ENCODE measurements at places on chromosomes 1 and 21.
A peak's percentile ranks its signal among the peaks of the same experiment; 100 is the strongest.

GRCh38 chr1:69499203-69499803 is 68.4 kb upstream of the LRRC7 start:
- DNase-seq, result no peak

- DNase-seq, result no peak
Measured at GRCh38 chr1:112893288-112894009, 62.5 kb downstream of the SLC16A1 start.

DNA sequence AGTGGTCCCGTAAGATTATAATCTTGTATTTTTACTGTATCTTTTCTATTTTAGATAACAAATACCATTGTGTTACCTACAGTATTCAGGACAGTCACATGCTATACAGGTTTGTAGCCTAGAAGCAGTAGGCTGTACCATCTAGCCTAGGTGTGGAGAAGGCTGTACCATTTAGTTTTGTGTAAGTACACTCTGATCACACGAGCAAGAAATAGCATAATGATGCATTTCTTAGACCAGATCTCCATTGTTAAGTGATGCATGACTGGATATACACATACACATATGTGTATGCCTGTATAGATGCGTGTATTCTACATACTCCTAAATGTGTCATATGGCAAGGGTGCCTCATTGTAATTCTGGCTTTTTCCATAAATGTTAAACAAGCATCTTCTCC is 33.9 kb downstream of the GALNT2 start:
- no peak for DNase-seq

GRCh38 chr1:115322631-115323030 is 15.4 kb downstream of the NGF start:
- peak; percentile 60 for DNase-seq

DNA sequence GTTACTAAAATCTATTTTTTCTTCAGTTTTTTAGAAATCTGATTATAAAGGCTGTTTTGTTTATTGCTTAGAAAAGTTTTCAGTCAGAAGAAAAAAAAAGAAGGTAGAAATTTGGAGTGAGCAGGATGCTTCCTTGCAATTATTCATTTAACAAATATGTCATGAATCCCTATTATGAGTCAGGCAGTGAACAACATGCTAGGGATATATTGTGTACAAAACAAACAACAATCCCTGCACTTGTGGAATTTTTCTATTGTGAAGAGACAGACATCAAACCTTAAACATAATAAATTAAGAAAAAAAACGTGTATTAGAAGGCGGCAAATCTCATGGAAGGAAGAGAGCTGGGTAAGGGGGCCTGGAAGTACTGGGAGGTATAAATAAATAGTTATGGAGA is 664.1 kb upstream of the CAMK1G start:
- peak; percentile 20 for DNase-seq

DNA sequence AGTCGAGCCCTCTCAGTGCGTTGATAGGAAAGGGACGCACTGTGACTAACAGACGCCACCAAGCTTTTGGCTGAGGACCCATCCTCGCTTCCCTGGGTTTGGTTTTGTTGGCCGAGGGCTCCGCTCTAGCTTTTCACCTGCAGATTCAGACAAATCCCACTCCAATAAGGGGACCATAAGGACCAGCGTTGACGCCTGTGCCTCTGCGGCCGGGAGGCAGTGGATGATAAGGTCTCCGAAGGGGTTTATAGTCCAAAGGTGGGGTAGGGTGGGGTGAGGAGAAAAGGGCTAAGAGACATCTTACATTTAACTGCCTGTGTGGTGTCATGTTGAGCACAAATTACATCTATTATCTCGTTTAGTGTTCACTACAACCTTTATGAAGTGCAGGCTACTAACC is 760 bp downstream of the PEX14 start:
- DNase-seq, result no peak

- DNase-seq, result no peak
Measured at GRCh38 chr1:226454349-226454748, 46.5 kb upstream of the PARP1 start.

DNA sequence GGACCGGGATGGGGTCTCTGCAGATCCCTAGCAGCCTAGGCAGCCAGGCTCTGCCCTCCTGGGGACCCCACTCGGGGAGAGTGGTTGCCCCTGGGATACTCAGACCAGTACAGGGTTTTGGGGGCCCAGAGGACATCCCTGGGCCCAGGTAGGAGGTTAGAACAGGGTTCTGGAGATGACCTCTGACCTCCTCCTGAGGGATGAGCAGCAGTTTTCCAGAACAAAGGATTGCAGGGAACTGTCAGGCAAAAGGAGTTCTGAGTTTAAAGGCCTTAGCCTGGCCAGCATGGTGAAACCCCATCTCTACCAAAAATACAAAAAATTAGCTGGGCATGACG is 20.4 kb upstream of the VPS13D start:
- DNase-seq, result no peak

- DNase-seq, result no peak
Measured at GRCh38 chr1:242828199-242828598, 303.7 kb upstream of the PLD5 start.

DNA sequence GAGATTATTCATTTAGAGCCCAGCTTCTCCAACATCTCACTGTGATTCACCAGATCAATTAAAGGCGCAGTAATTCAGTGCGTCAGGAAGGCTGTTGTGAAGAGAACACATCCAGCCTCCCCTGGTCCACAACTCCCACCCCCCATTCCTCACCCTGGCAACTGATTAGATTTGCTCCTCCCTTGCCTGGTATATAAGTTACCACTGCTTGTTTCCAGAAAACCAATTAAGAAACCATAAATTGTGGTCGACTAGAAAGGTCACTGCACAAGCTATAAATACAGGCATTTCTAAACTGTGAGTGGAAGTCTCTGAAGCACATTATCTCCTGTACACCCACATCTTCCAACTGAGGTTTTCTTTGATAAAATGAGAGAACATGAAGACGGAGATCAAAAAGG is 41.9 kb downstream of the FAM163A start:
- no peak for DNase-seq

GRCh38 chr1:165306543-165307434 is 49.7 kb downstream of the LMX1A start:
- no peak for DNase-seq

DNA sequence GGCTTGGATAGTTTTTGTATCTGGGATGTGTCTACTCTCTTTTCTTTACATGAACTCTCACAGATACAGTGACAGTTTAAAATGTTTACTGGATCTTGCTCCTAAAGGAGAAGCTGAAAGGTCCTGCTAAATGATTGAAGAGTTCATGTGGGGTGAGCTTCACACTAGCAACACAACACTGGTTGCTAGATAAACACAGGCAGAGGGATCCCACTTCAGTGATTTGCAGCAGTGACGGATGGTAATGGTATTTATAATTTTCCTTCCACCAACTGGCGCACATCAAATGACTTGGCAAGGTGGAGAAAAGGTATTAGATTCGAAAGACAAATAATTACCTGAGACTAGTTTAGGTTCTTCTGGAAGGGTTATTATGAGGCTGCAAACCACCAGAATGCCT is 270.2 kb downstream of the TBX15 start:
- no peak for DNase-seq

DNA sequence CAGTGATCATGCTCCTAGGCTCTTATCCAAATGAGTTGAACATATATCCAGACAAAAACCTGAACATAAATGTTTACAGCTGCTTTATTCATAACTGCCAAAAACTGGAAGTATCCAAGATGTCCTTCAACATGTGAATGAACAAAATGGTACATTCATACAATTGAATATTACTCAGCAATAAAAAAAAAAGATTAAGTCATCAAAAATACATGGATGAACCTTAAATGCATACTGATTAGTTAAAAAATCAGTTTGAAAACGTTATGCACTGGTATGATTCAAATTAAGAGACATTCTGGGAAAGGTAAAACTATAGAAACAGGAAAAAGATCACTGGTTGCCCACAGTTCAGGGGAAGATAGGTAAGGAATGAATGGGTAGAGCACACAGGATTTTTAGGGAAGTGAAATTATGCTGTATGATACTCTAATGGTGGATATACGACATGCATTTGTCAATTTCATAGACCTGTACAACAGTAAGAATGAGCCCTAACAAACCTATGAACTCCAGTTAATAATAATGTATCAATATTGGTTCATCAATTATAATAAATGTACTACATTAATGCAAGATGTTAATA is 3.1 kb downstream of the LRRC40 start:
- DNase-seq, result no peak

DNA sequence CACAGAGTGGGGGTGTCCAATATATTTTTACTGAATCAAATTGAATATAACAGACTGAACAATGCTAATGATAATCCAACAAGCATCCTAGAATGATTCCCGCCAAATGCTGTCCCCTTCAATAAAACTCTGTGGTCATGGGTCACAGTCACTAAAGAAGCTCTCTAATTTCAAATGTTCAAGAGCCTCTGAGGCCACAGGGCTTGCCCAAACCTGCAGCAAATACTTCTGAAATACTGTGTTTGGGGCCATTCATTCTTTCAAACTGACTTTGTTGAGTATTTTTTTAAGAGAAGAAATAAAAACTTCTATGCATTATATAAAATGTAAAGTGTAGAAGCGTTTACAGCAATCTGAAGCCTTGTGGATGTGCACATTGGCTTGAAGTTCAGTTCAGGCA is 7.6 kb upstream of the BEND5 start:
- DNase-seq, result no peak

DNA sequence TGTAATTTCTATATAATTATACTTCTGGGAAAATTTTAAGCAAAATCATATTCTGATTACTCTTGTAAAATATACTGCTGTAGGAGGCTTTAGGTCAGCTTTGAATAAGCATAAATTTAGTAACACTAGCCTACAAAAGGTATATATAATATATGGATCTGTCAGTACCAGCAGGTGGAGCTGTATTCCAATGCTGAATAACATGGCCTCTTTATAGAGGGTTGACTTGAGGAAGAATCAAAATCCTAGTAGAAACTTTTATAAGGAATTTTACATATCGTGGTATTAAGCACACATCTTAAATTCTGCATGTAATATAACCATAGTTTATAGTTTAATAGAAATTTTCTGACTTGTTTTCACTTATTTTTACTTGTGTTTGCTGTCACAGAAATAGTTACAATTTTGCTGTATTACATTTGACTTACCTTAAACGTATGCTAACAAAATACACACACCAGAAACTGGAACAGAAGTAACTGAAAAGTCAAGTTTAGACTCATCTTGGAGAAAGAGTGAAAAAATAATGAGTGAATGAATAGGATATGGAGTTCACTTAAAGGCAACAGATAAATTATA is 79.3 kb downstream of the HMCN1 start:
- DNase-seq, result peak; percentile 39

DNA sequence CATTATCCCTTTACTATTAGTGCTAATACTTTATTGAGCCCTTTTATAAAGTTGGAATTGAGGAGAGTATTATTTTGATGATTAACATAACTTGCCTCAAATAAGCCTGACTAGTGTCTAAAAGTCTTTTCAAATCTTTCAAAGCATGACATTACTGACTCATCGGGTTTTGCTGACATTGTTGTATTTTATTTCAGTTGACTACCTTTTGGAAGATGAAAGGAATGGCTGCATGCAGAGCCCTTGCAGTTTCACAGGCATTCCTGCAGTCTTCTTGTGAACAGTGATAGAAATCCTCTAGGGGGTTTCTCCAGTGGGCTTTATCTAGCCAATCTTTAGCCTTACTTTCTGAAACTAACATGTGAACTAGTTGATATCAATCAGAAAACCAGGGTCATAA is 43.0 kb upstream of the TMEM61 start:
- DNase-seq, result peak; percentile 41

GRCh38 chr1:231232870-231233734 is 7.9 kb upstream of the GNPAT start:
- no peak for DNase-seq

- DNase-seq, result peak; percentile 94
Measured at GRCh38 chr1:228486596-228487335, 416 bp upstream of the RNF187 start.

DNA sequence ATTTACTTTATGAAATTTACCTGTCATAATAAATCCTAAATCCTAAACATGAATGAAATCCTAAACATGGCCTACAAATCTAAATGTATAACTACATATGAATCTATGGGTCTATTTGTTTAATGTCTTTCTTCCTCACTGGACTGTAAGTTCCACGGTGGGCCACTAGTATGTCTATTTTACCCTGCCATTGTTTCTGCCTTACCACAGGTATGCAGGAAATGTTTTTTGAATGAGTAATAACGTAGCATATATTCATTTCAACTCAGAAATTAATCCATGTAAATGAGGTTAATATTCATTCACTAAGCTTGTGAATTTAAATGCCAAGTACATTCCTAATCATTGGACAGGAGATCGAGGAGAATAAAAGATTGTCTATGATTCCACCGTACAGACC is 35.3 kb downstream of the B3GALNT2 start:
- peak; percentile 8 for DNase-seq
